ENCODE measurements at places on chromosomes 7 and 10. TPM values are rescaled to one million over a fixed set of nuclear protein-coding genes. Genes with fewer than 3 reads are reported as not detected.
A peak's percentile ranks its signal among the peaks of the same experiment; 100 is the strongest.

The PNLIPRP2 gene
- total RNA-seq: not detected

The AP3M1 gene
- 49.4 TPM for total RNA-seq

The CNTNAP2 gene
- 3.9 TPM for total RNA-seq

The ST8SIA6 gene
- 1.7 TPM for total RNA-seq

The CYP3A4 gene
- not detected for total RNA-seq

The SPDYE11 gene
- total RNA-seq: 0.11 TPM

The GALNT17 gene
- 2.7 TPM for total RNA-seq

The CUEDC2 gene
- total RNA-seq: 80.5 TPM

DNA sequence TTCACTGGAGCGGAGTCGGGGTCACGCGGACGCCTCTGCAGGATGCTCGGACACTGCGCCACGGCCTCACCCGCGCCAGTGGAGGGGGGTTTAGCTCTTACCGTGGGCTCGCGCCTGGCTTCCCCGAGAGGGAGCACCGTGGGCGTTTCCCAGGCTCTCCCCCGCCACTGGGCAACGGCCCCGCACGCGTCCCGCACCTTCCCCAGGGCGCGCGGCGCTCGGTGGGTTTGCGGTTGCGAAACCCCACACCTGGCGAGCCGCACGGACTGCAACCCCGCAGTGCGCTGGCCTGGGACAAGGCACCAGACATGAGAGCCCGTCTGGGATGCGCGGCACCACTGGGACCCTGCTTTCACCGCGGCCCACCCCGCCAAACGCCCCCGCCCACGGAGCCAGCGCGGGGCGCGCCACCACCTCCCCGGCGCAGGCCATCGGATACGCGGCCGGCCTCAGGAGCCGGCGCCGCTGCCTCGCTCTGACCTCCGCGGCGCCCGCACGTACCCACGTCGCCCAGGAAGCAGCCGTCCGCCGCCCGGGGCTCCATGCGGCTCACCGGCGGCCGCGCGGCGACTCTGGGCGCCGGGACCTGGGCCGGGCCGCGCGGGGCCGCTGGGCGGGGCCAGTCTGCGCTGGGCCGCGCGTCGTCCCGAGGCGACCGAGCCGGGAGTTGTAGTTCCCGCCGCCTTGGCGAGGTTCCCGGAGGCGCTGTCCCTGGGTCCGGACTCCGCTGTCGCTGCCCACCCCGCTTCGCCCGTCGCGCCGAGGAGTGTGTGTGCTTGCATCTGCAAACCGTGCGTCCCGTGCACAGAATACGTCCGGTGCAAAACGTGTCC is at the start of gene ASB13:
Gene ASB13 (minus strand): TSS at position 588 of the 833 bp plus-strand sequence. CDS start 44 bp downstream, at position 544.
- DNase-seq: peak; percentile 70

GRCh38 chr7:55234408-55234807 is 130.7 kb upstream of the LANCL2 start:
- no peak for DNase-seq

- DNase-seq: no peak
Measured at GRCh38 chr7:68622500-68622899, 975.8 kb upstream of the AUTS2 start.

GRCh38 chr10:74585231-74586087 is 240.9 kb upstream of the KAT6B start:
- DNase-seq: no peak

GRCh38 chr7:137878333-137878961 is 31.7 kb upstream of the DGKI start:
- no peak for DNase-seq

DNA sequence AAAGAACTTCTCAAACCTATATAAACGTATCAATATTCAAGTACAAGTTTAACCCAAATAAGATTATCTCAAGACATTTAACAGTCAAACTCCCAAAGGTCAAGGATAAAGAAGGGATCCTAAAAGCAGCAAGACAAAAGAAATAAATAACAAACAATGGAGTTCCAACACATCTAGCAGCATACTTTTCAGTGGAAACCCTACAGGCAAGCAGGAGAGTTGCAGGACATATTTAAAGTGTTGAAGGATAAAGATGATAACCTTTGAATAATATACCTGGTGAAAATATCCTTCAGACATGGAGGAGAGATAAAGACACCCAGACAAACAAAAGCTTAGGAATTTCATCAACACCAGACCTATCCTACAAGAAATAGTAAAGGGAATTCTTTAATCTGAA is 82.8 kb downstream of the TES start:
- DNase-seq: no peak

DNA sequence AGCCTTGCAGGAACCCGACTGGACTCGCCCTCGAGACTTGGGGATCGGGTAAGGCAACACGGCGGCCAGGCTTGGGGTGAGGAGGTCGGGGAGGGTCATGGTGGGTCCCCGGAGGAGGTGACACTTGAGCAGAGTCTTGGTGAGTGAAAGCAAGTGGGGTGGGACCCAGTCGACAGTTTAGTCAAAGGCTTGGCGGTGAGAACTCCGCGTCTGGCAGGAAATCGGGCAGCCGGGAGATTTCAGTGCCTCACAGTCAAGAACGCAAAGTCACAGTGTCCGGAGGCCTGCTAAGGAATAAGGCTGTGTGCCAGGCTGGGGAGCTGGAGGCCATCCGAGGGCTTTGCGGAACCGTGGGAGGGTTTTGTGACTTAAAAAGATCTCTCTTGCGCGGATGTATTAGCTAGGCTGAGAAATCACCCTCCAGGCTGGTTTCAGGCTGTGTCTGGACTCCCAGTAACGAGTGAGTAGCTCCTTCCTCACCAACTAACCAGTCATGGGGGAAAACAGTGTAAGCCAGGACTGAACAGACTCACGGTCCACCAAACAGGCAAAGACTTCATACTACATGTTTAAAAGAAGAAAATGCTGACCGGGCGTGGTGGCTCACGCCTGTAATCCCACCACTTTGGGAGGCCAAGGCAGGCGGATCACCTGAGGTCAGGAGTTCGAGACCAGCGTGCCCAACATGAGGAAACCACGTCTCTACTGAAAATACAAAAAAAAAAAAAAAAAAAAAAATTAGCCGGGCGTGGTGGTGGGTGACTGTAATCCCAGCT is 613 bp downstream of the AP5Z1 start:
- DNase-seq: no peak

DNA sequence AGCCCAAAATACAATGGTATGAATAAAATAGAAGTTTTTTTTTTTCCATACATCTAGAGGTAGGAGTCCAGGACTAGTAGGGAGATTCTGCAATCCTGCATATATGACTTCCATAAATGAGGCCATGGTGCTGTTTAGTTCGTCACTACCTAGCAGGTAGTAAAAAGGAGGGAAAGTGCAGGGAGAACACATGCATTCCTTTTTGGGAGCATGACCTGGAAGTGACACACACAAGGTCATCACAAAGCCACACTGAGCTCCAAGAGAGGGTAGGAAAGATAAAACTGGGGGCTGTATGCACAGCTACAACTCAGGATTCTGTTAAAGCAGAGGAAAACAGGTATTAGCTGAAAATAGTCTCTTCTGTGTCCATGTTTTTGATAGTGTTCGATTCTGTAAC is 2.2 kb downstream of the CROT start:
- no peak for DNase-seq

GRCh38 chr10:17805330-17805729 is 3.8 kb upstream of the MRC1 start:
- DNase-seq: no peak

DNA sequence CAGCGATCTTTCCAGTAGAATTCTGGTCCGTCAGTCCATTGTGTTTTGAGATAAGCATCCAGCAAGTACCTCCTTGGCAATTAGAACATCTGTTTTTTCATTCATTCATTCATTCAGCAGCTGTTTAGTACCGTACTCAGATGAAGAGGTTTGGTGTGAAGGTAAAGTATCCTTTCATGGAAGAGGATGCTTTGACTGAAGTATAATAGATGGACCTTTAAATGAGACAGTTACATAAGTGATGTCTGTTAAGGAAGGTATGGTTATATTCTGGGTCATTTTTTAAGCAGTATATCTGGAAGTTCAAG is 1.2 kb downstream of the MAPK8 start:
- DNase-seq: no peak

GRCh38 chr7:47488969-47489342 is 93.0 kb downstream of the TNS3 start:
- no peak for DNase-seq

DNA sequence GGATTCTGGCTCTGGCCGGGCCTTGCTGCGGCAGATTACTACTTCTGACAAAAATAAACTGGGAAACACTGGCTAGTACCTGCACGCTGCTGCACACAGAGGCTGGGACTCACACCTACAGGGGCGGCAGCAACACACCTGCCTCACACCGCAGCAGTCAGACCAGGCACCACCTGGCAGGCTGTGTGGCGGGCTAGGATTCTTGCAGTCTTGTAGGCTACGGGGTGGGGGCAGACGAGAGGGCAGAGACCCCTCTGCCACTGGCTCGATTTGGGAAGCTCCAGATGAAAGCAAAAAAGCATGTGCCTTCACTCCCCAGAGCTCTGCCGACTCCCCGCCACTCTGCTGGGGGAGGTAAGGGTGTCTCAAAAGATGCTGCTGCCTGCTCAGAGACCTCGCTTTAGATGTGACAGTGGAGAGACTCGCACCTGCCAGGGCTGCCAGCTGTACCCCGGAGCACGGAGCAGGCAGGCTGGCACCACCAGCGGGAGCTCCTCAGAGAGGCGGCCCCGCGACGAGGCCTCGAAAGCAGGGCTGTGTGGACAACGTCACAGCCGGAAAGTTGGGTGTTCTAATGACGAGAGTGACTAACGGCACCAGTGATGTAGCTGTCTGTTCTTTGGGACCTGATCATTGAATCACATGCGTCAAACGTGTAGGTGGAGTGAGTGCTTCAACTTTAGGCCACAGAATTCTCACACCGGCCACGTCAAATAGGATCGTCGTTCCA is 250.5 kb downstream of the ZMYND11 start:
- DNase-seq: no peak

DNA sequence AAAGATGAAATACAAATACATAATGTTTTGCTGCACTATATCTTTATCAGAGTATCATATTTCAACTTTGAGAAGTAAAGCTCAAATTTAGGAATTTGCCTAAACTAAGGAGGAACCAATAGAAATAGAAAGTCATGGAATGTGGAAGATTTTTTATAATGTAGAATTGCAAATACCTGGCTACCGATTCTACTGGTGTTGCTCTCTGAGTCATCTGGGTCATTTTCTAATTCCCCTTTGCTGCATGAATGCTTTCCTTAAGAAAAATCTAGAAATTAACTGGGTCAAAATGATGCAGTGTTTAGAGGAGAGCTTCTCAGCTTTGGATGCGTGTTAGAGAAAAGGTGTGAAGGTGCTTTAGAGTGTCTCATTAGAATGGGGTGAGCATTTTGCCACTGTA is 568.9 kb upstream of the ANKRD30A start:
- no peak for DNase-seq

- no peak for DNase-seq
Measured at GRCh38 chr7:24521917-24522623, 51.2 kb upstream of the PALS2 start.

DNA sequence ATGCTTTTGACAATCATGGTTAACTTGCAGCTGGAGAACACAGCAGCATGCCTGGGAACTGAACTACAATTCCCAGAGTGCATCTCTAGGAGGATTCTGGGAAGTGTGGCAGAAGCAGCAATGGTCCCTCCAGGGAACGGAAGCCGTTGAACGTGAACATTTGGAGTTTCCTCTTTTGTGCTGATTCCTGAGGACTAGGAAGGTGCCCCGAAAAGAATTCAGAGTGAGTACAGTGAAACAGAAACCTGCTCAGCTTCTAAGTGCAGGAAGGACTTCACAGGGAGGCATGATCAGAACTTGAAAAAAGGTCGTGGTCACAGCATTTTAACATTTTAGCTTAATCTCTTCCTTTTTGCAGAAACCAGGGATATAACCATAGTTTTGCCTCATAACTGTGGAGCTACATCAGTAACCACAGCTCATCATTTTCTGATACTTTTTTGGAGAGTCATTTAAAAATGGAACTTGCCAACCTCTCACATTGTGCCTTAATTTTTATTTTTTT is at the start of gene NUDT13:
Gene NUDT13 (plus strand): TSS at position 111 of the 505 bp plus-strand sequence. CDS start 3,911 bp downstream, outside the sequence.
- DNase-seq: peak; percentile 53

DNA sequence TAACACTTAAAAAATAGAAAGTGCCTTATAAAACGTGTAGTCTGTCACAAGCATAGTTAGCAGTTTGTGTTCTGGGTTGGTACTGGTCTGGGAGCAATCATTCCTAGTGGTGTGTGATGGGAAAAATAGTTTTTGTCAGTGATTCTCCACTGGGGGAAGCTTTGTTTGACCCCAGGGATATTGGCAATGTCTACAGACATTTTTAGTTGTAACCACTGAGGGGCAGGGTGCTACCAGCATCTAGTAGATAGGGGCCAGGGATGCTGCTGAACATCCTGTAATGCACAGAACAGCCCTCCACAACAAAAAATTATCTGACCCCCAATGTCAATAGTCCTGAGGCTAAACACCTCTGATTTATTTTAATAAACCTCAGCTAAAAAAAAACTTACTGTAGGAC is 51.6 kb upstream of the CREB5 start:
- no peak for DNase-seq

- no peak for DNase-seq
Measured at GRCh38 chr10:50152792-50153272, 85.1 kb downstream of the WASHC2A start.

- no peak for DNase-seq
Measured at GRCh38 chr7:27170426-27171324, 3.4 kb downstream of the HOXA10 start.

DNA sequence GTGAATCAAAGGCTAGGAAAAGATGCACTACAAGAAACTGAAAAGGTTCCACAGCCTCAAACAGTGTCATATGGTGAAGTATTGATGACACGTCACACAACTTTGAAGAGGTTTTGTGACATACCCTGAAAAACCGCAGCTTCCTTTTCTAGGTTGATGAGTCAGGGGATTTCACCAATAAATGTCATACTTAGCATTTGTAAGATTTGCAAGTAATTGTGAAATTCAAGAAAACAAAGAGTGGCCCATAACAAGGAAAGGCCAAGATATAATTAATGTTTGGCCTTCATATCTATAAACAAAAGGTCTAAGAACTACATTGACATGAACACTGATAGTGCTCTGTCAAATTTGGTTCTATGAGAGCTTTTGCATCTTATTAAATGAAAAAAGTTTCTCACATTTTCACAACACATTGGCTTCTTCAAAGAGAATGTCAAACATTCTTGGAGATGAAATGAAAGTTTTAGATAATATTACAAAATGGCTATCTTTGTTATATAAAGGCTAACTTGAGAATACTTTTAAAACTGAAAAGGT is 62.0 kb upstream of the NAMPT start:
- DNase-seq: no peak

GRCh38 chr7:8965177-8965576 is 531.8 kb downstream of the NXPH1 start:
- no peak for DNase-seq

GRCh38 chr10:47454008-47454779 is 29.7 kb downstream of the ANXA8 start:
- no peak for DNase-seq

GRCh38 chr7:23335621-23336020 is 36.5 kb downstream of the MALSU1 start:
- no peak for DNase-seq

- no peak for DNase-seq
Measured at GRCh38 chr7:154620141-154620755, 382.7 kb downstream of the PAXIP1 start.

Data from mesothelial cell of epicardium (in vitro differentiated cells).